NCI-H526 (cell line): ENCODE measurements at places on chromosomes 3 and 15.
A peak's percentile ranks its signal among the peaks of the same experiment; 100 is the strongest.

GRCh38 chr3:133474251-133474801 is 74.5 kb downstream of the BFSP2 start:
- DNase-seq, result no peak

DNA sequence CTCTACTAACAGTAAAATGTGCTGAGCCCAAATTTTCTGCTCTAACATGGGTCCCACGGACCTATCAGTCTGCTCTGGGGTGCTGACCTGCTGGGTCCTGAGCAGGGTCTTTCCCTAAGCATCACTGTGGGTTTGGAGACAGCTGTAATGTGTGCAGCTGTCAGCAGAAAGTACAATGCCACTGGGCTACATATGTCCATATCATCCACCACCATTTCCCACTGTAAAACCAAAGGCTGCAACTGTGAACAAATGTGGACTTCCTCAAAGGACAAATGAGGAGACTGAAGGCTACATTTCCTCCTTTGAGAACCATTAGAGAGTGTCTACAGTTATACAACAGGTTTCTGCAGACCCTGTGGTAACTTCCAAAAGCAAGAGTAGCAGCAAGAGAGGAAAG is 33.8 kb upstream of the IP6K2 start:
- no peak for DNase-seq

GRCh38 chr15:72813345-72814004 is 29.9 kb upstream of the ADPGK start:
- no peak for DNase-seq

- no peak for DNase-seq
These were observed 247.6 kb upstream of the SOX2 start for GRCh38 chr3:181464033-181464694.

DNA sequence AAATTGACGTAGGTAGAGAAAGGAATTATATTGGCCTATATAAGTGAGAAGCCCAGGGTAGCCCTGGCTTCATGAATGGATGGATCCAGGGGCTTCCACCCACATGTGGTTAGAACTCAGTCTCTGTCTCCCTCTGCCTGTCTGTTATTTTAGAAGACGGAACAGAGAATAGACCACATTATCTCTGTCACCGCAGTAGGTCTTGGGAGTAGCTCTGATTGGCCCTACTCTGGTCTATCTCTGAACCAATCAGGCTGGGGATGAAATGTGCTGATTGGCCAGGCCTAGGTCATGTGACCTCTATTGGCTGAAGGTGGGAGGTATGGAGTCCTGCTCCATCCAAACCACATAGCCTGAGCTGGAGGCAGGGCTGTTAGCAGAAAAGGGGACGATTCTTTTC is 143.0 kb upstream of the PRR23C start:
- no peak for DNase-seq

DNA sequence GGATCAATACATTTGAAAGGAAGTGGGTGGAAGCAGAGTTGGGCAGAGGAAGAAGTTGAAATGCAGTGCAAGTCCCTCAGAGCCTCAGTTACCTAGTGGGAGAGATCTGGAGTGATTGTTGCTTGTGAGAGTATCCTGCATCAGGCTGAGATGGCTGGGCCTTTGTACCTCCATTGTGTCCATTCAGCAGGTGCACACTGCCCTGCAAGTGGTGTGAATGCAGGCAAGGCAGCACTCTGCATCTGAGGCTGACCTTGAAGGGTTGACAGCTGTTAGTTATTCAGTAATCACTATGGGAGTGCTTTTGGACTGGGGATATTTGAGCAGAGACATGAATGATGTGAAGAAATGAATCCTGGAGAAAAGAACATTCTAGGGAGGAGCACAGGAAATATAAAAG is 25.2 kb downstream of the ATP6V1A start:
- DNase-seq, result no peak

DNA sequence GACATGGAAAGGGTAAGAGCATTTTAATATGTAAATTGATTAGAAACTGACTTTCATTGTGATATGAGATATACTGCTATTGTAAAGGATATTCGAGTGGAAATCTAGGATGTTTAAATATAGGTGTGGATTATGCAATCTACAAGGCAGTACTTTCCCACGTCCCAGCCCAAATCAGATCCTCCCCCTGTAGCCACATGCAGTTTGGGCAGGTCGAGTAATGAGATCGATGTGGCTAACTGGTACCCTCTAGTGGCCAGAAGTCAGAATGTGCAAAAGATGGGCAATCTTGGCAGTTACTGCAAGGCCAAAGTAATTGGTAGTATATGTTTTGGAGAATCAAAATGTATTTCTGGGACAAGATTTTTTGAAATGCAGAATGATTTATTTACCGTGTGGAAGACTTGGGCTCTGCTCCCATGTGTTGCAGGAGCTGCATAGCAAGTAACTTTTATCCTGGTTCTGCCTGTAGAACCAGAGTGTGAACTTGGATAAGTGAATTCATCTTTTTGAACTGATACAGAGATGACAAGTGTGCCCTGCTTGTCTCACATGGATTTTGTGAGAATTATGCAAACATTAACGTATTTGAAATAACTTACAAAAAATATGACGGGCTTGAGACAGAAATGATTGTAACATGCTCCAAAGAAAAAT is 94.5 kb upstream of the ADAMTSL3 start:
- peak; percentile 36 for DNase-seq
